ENCODE measurements at places on chromosomes 1 and 21. TPM values are rescaled to one million over a fixed set of nuclear protein-coding genes. Genes with fewer than 3 reads are reported as not detected.
A peak's percentile ranks its signal among the peaks of the same experiment; 100 is the strongest.

Gene HSPB7
- not detected for total RNA-seq

- DNase-seq, result no peak
Observed at GRCh38 chr1:119960501-119960900, 64.2 kb upstream of the ADAM30 start.

Gene NPHS2
- total RNA-seq, result not detected

Gene SLC30A10
- not detected for total RNA-seq

- no peak for DNase-seq
Observed at GRCh38 chr21:16650714-16651366, 862.0 kb upstream of the CXADR start.

Gene LAMB3
- total RNA-seq, result 19.7 TPM

GRCh38 chr1:77514921-77515776 is 167.3 kb downstream of the ZZZ3 start:
- DNase-seq, result no peak

GRCh38 chr1:163770265-163770664 is 448.5 kb downstream of the NUF2 start:
- DNase-seq, result no peak

DNA sequence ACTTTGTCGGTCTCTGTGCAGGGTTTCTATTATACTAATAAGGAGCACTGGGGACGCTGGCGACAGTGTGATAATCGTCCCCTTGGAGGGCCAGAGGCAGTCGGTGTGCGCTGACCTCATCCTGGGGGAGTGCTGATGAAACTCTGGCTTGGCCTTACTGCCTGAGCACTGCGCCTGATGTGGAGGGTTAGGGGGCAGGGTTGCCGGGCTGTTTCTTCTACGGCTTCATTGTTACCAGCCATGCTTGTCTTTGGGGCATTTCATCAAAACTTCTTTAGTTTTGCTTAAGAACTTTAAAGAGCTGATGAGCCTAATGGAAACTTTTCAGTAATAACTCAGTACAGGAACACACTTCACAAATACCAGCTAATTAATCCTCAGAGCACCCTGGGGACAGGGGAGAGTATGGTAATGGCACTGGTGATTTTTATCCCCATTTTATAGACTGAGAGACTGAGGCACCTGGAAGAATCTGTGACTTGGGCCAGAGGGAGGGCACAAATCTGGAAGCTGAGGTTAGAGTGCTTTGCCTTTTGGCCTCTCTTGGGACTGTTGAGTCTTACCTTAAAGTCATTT is 81.8 kb downstream of the PEX14 start:
- DNase-seq, result no peak

DNA sequence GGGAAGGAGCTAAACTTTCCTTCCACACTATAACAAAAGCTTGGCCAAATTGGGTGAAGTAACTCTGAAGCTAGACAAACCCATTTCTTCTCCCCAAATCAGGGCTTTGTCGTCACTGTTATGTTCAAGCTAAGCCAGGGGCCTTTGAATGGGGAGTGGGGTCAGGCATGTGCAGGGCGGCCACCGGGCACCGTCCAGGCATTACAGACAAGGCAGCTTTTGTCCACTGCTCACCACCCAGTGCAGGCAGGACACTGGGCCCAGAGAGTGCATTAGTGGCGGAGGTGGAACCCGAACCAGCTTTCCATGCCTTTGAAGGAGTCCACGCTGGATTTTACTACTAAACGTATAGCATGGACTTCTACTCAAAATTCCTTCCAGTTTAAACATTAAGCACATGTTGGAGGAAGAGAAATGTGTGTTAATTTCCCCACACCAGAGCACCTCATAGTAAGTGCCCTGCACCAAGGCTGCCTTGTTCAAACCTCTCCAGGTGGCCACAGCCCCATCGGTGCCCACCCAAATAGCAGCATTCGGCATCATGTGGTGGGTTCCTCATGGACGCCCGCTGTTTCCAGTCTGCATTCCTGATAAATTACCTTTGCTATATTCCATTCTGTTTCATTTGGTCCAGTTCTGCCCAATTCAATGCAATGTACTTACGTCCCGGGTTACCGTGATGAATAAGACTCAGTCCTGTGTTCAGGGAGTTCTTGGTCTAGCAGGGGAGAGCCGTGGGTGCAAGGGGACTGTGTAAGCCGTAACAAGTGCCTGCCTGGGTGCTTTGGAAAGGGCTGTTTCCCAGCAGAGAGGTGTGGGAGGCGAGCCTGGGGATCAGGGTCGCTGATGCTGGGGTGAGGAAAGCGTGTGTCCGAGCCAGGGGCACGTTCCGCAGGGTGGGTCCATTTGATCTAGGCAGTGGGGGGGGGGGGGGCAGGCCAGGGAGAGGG is 1.6 kb downstream of the UBASH3A start:
- DNase-seq, result no peak

GRCh38 chr1:230800891-230801840 is 54.0 kb downstream of the CAPN9 start:
- no peak for DNase-seq

Gene POU3F1
- not detected for total RNA-seq

Gene RSPO1
- total RNA-seq, result not detected

Gene ASCL5
- 0.15 TPM for total RNA-seq

Gene DCDC2B
- not detected for total RNA-seq

DNA sequence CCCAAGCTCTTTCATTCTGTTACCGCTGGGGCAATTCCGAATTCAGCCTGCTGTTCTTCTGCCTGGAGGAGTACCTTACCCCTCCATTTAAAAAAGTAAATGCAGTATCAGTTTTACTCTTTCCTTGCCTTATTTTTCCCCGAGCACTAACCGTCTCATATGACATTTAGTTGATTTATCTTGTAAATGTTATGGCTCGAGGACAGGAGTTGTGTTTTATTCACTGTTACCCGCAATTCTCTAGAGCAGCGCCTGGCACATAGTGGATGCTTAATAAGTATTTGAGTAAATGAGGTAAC is 425 bp upstream of the TADA1 start:
- DNase-seq, result no peak

DNA sequence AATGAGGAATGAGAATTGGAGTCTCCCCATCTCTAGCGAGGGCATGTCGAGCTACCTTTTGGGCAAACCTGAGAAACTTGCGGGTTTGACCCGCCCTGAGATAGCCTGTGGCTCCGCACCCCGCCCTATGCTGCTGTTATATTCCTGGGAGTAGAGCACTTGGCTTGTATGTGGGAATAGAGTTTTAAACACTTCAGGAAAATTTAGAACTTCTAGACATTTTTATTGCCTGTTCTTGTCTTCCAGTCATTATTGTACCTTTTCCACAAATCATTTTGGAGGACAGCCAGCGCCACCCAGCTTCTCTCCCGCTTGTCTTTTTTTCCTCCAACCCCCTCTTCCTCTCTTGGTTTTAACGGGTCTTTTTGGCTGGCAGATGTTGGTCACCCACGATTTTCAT is 738 bp downstream of the GNPAT start:
- no peak for DNase-seq

GRCh38 chr21:46124926-46125845 is 27.3 kb downstream of the COL6A2 start:
- no peak for DNase-seq

- DNase-seq, result no peak
Observed at GRCh38 chr1:39199593-39199992, 4.9 kb upstream of the MACF1 start.

DNA sequence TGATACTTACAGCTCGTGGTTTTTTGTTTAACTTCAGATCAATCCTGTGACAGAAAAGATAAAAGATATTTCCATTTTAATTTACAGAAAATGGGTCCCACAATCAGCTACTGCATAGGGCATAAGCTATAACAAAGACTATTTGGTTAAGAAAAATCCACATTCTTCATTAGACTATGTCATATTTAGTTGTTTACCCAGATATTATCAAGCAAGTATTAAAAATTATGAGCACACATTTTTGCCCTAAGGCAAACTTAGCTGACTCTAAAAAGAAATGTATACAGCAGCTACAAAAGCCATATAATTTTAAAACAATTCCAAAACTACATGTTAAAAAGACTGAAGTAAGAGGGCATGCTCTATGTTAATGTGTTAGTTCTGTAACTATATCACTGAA is 18.7 kb downstream of the MEAF6 start:
- DNase-seq, result no peak

GRCh38 chr1:116128664-116129063 is 17.5 kb downstream of the MAB21L3 start:
- no peak for DNase-seq

- peak; percentile 30 for DNase-seq
Observed at GRCh38 chr1:91278754-91279153, 125.9 kb downstream of the HFM1 start.

DNA sequence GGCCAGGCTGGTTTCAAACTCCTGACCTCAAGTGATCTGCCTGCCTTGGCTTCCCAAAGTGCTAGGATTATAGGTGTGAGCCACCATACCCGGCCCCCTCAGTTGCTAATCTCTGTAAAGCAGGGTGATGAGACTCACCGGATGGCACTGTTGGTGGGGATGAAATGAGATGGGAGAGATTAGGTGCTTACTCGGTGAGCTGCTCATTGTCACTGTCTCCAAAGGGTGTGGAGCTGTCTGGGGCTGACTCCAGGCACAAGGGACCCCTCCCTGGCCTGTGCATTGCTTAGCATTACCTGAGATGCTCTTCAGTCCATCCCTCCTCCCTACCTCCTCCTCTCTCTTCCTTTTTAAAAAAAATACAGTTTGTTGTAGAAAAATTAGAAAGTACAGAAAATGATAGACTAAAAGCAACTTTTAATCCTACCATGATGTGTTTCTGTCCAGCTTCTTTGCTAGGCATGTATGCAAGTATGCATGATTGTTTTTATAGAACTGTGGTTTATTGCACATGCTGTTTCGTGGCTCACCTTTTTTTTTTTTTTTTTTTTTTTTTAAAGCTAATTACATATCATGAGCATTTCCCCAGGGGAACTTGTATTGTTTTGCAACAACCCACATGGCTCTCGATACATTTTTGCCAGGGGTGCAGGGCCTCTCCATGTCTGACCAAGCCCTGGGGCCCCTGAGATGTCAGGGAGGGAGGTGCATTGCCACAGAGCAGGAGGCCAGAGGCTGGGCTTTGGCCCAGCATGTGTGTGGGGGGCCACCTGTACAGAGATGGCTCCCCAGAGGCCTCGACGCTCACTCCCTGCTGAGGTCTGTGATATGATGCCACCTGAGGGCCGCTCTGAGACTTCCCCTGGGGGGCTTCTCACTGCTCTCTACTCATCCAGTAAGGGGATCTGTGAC is 55.4 kb downstream of the ARHGEF10L start:
- DNase-seq, result no peak

Gene PADI1
- not detected for total RNA-seq

Gene NBPF14
- 7.6 TPM for total RNA-seq

- peak; percentile 37 for DNase-seq
Observed at GRCh38 chr1:80218112-80218511, 1211.6 kb upstream of the ADGRL4 start.

GRCh38 chr1:214360116-214360515 is 79.2 kb downstream of the SMYD2 start:
- no peak for DNase-seq
